ENCODE measurements at places on chromosomes 5 and 9.

- DNase-seq: no peak
Measured at GRCh38 chr9:69649566-69650250, 22.5 kb downstream of the APBA1 start.

DNA sequence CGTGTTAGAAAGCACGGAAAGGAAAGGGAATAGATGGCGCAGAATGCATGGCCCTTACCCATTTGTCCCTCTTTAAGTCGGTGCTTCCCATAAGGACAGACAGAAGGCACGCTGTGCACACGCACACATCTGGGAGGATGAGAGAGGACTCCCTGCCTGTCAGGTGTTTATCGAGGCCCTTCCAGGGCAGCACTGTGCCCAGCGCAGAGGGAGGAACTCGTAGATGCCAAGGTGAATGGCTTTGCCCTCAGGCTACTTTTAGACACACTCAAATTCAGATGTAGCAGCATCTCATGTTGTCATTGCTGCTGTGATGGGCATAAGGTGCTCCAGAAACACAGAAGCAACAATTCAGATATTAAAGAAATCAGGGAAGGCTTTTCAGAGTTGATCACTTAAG lies 70.2 kb upstream of the CTSL start:
- DNase-seq: no peak

DNA sequence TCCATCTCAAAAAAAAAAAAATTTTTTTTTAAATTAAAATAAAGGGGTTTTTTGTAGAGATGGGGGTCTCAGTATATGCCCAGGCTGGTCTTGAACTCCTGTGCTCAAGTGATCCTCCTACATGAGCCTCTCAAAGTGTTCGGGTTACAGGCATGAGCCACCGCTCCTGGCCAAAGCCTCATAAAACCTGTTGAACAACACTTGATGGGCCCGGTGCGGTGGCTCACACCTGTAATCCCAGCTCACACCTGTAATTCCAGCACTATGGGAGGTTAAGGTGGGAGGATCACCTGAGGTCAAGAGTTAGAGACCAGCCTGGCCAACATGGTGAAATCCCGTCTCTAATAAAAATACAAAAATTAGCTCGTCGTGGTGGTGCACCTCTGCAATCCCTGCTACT lies 7.7 kb upstream of the NPM1 start:
- no peak for DNase-seq

- no peak for DNase-seq
Measured at GRCh38 chr9:7984692-7985091, 185.1 kb upstream of the DMAC1 start.

GRCh38 chr9:6893350-6894131 lies 135.8 kb downstream of the KDM4C start:
- DNase-seq: no peak

DNA sequence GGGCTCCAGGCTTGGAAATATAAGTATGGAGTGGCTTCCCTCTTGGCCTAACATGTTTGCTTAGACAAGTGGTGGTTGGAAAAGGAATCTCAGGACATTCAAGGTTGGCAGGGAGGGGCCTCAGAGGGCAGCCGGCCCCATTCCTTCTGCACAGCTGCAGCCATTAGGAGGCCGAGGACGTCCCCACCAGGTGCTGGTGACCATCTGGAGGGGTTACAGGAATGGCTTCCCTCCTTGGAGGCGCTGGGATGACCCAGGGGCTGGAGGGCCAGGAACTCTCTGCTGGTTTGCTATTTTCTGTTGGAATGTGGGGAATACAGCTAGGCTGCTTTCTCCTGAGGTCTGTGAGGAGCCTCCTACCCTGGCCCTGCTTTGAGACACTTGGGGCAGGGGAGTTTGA lies 18.5 kb downstream of the STC2 start:
- no peak for DNase-seq

GRCh38 chr5:93603078-93603792 lies 20.2 kb downstream of the NR2F1 start:
- no peak for DNase-seq
